Stimulated activated CD4-positive, alpha-beta T cell treated with anti-CD3 and anti-CD28 coated beads, Interleukin-4, amount 100 ng/mL, for 24 hours (primary cell): ENCODE measurements at places on chromosomes 16 and 17.

DNA sequence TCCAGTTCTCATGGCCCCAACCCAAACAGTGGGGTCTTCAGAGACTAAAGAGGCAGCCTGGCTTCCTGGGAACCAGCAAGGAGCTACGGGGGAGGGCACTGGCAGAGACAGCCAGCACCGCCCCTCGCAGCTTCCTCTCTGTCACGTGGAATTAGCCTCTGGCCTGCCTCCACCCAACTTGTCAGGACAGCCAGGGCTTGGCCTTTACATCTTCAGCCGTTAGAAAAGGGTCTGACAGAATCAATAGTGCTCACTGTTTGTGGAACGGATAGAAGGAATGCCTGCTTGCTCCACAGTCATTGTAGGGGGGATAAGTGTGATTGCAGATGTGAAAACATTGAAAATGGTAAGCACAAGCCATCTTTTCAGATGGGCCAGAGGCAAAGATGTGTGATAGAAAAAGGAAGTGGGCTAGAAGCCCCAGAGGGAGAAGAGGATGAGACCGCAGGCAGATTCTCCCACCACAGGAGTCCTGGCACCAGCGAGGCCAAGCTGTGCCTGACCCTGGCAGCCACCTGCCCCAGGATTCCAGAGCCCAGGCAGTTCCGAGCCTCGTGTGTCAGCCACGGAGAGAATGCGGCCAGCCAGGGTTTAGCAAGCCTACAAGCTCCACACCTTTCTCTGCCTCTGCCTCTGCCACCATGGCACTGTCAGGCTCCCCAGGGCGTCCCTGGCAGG lies 18.6 kb downstream of the GRIN2C start:
- no peak for DNase-seq

GRCh38 chr17:1484676-1485422 lies 7.6 kb downstream of the MYO1C start:
- peak; percentile 29 for DNase-seq

DNA sequence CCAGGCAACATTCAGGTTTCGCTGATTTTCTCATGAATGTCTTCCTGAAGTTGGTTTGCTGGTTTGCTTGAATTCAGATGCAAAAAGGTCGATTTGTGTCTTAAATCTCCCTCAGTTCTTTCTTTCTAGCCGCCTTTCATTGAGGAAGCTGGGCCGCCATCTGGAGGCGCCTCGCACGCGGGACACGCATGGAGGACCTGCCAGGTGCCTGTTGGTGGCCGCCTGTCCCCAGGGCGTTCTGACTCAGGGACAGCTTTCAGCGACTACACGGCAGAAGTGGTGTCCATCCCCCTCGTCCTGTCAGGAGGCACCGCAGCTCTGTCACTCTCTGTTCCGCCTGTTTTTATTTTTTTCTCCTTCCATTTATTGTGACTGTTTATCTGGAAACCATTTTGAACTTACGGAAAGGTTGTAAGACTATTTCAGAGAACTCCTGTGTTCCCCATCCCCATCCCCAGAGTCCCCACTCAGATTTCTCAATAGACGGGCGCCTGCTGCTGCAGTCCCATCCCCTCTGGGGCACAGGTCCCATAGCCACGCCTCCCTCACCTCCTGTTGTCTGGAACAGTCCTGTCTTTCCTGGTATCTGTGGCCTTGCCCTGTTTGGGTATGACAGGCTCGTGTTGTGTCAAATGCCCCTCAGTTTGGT lies 33.2 kb downstream of the COX4I1 start:
- DNase-seq, result no peak

DNA sequence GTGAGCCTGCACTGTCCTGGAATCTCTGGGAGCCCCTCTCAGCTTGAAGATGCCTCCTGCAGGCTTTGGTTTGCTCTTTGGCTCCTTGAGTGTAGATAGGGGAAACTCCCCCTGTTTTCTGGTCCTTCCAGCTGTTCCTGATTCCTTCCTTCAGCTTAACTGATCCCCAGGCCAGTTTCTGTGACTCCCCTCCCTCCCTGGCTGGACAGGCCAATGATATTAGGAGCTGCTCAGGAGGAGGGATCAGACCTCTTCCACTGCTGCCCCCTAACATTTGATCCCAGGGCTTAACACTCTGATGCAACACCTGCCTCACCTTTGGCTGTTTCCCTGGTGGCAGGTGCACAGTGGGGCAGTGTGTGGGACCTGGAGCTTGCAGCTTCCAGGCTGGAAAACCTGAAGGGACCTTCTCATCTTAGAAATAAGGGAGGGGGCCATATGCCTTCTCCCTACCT lies at the start of gene TAC4:
TSS of gene TAC4 (minus strand) at position 51 of the 455 bp plus-strand sequence. CDS start 52 bp downstream, outside the sequence.
- DNase-seq, result no peak

GRCh38 chr17:4693416-4693815 lies 10.5 kb downstream of the PELP1 start:
- DNase-seq, result no peak
